Activated T-helper 2 cell treated with anti-CD3 and anti-CD28 coated beads, Interferon-gamma antibody, Interleukin-2, Interleukin-4, amounts not matched to agents 10 μg/mL and 5 μg/mL and 100 μg/mL, durations not matched to agents 14 hours and 24 hours and 36 hours (primary cell): ENCODE measurements at places on chromosomes 2 and 18.

GRCh38 chr2:47265751-47266231, 110.7 kb upstream of the STPG4 start:
- H3K4me3 ChIP-seq = no peak overlapping the region
- no peaks in the 10 kb centered on the region for H3K36me3 ChIP-seq
- H3K4me1 ChIP-seq = no peaks in the 10 kb centered on the region
- peaks cover 3% of the 10 kb centered on the region for H3K27me3 ChIP-seq
- DNase-seq = no peak

DNA sequence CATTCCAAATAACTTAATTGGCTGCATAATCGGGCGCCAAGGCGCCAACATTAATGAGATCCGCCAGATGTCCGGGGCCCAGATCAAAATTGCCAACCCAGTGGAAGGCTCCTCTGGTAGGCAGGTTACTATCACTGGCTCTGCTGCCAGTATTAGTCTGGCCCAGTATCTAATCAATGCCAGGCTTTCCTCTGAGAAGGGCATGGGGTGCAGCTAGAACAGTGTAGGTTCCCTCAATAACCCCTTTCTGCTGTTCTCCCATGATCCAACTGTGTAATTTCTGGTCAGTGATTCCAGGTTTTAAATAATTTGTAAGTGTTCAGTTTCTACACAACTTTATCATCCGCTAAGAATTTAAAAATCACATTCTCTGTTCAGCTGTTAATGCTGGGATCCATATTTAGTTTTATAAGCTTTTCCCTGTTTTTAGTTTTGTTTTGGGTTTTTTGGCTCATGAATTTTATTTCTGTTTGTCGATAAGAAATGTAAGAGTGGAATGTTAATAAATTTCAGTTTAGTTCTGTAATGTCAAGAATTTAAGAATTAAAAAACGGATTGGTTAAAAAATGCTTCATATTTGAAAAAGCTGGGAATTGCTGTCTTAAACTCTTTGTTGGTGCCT, 1.4 kb downstream of the PCBP1 start:
- H3K27me3 ChIP-seq = no peaks in the 10 kb centered on the region
- H3K27ac ChIP-seq = peak overlapping the region; percentile 97
- H3K4me1 ChIP-seq = peaks cover 46% of the 10 kb centered on the region
- peaks cover 51% of the 10 kb centered on the region for H3K36me3 ChIP-seq

GRCh38 chr2:109497463-109497862, 116.3 kb downstream of the SEPTIN10 start:
- no peaks in the 10 kb centered on the region for H3K36me3 ChIP-seq
- no peak for DNase-seq
- no peaks in the 10 kb centered on the region for H3K27me3 ChIP-seq
- H3K4me1 ChIP-seq = no peaks in the 10 kb centered on the region
- no peak overlapping the region for H3K27ac ChIP-seq

DNA sequence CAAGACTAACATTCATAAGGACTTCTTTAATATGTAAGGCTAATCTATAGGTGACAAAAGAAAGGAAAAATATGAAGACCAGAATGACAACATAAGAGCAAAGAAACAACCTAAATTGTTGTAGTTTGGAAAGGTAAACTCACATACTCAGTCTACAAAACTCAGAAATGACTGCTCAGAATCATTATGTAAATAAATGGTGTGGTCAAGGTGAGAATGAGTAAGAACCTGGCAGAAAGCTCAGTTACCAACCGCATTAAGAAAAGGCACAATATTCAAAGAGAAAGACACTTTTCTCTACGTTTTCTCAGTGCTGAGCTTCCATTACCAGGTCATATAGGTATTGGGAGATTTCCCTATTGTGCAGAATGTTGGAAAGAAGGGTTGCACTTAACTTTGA, 15.8 kb downstream of the ATF2 start:
- no peak overlapping the region for H3K4me3 ChIP-seq
- peaks cover 44% of the 10 kb centered on the region for H3K4me1 ChIP-seq
- no peak for DNase-seq
- H3K27me3 ChIP-seq = no peaks in the 10 kb centered on the region

GRCh38 chr2:59732871-59733566, 820.4 kb downstream of the BCL11A start:
- H3K27ac ChIP-seq = no peak overlapping the region
- H3K36me3 ChIP-seq = no peaks in the 10 kb centered on the region
- DNase-seq = no peak

- peak overlapping the region; percentile 96 for H3K27ac ChIP-seq
- H3K36me3 ChIP-seq = peaks cover 4% of the 10 kb centered on the region
- no peak for DNase-seq
- H3K4me1 ChIP-seq = peaks cover 29% of the 10 kb centered on the region
These were observed 651 bp upstream of the STAM2 start for GRCh38 chr2:152176113-152176714.

DNA sequence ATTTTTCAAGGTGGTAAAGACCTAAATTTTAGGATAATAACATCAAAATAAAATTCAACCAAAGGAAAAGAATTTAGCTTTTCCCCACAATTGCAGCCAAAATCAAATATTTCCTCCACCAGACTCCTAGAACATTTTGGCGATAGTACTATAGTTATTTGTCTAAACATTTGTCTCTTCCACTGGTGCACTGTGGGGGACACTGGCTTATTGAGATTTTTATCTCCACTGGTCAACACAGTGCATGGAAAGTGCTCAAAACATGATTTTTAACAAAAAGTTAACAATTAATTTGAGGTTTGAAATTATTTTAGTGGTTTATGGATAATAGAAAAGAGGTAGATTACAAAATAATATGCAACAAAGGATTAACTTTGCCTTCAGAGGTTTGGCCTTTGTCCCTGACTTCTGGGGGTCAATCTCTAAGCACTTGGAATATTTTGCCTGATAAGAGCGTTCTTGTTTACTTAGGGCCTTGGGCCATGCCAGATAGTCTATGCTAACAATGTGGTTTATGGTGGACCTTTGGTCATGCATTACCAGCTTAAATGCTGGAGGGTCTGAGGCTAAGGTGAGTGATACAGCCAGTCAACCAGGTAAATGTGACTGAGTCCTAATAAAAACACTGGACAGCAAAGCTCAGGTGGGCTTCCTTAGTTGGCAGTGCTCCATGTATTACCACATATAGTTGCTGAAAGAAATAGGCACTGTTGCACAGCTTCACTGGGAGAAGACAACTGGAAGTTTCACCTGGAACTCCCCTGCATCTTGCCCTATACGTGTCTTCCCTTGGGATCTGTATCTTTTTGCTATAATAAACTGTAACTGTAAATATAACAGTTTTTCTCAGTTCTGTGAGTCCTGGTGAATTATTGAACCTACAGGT, 67.2 kb upstream of the SATB2 start:
- no peaks in the 10 kb centered on the region for H3K4me1 ChIP-seq
- no peak for DNase-seq
- peaks cover 4% of the 10 kb centered on the region for H3K27me3 ChIP-seq

DNA sequence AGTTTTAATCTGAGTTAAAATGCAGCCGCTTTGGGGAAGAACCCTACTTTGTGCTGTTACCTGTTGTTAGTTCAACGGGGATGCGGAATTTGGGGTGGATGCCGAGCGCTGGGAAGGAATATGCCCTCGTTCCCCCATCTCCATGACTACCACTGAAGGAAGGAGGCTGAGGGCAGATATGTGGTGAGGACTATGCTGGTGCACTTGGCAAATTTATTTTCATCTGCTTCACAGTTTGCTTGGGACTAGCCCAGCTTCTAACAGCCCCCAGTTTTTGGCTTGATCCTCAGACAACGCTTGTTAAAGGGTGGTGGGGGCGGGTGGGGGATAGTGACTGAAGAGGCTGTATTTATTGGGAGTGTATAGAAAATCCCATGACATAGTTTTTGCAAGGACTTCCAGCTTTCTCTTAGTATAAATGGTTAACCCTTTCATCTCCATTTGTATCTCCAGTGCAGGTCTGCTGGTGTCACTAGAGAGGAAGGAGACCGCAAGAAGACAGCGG, 100.8 kb downstream of the COLEC12 start:
- no peak overlapping the region for H3K27ac ChIP-seq
- no peak for DNase-seq
- no peaks in the 10 kb centered on the region for H3K4me1 ChIP-seq
- H3K27me3 ChIP-seq = peaks cover 12% of the 10 kb centered on the region
- no peaks in the 10 kb centered on the region for H3K36me3 ChIP-seq
- no peak overlapping the region for H3K4me3 ChIP-seq

DNA sequence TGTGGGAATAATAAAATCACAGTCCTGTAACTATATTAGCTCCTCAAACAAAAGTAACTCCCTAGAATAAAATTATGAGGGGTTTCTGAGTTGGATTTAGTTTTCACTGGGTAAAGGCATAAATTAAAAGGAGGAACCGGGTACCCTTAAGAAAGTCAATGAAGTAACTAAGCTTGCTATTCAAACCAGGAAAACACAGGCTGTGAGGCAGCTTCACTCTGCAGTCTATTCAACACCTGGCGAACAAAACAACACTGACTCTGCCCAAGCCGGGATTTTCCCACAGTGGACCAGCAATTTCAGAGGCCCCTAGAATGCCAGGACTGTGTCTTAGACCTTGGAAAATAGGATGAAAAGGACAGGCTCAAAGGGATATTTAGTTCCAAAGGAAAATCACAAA, 24.6 kb upstream of the CREB1 start:
- no peak for DNase-seq
- peaks cover 9% of the 10 kb centered on the region for H3K36me3 ChIP-seq
- H3K4me3 ChIP-seq = no peak overlapping the region

DNA sequence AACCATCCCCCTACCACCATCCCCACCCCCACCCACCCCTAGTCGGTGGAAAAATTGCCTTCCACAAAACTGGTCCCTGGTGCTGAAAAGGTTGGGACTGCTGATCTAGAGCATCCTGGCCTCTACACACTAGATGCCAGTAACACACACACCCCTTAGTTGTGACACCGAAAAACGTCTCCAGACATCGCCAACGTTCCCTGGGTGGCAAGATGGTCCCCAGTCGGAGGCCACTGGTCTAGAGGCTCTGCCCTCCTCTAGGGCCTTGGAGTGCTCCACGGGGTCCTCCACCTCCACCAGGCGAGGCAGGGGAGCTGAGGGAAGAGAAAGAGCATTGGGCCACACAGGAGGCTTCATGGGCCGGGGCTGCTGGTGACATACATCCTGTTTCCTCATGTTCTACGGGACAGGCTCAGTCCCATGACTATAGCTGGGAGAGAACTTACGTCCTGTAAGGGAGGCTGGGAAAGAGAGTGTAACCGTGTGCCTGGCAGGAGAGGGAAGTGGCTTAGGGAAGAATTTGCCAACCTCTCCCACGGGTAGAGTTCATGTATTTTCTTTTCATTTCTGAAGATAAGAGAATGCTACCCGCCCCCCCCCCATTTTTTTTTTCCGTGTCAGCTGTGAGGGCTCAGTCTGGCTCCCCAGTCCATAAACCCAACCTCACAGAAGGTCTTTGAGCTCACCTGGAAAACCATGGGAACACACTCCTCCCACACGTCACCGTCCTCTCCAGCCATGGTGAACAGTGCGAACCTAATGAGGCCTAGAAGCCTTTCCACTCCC, 132.7 kb upstream of the MYCN start:
- H3K27ac ChIP-seq = no peak overlapping the region
- DNase-seq = no peak
- H3K4me3 ChIP-seq = no peak overlapping the region
- H3K4me1 ChIP-seq = no peaks in the 10 kb centered on the region
- no peaks in the 10 kb centered on the region for H3K27me3 ChIP-seq

DNA sequence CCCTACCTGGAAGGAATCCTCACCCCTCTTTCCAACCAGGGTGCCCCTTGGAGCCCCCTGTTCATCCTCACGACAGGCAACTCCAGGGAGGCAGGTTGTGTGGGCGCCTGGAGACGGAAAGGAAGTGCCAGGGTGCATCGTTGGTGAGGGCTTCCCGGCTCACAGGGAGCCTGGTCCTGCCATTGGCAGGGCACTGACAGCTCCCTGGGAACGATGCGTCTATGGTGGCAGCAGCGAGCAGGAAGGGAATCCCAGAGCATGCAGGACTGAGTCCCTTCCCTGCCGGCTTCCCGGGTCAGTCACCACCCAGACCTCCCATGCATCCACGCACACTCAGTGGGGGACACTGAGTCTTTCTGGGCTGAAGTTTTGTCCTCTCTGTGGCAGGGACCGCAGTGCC, 117.6 kb downstream of the INHBB start:
- no peak for DNase-seq
- H3K27me3 ChIP-seq = no peaks in the 10 kb centered on the region
- H3K4me3 ChIP-seq = no peak overlapping the region
- no peak overlapping the region for H3K27ac ChIP-seq

DNA sequence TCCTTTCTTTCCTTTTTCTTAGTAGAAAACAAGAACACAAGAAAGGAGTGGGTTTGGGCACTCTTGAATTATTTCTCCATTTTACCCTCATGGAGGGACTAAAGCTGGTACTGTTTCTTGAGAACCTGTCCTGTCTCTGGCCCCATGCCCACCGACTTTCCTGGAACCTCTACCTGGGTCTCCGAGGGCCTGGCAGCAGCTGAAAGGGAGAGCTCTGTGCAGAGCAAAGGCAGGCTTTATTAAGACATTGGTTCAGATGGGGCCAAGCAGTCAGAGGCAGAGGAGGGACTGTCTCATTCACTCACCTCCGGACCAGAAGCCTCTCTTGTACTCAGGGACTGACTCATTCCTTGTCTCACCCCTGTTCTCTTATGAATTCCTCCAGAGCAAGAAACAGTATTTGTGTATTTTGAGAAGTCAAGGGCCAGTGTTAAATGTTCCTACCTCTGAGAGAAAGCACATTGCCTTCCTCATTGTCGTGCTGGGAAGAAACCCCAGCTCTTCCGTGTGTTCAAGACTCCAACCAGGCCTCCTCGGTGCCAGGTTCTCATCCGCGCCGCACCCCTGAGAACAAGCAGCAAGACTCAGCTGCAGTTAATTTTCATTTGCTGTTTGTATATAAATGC, 201.9 kb upstream of the NT5C1B start:
- H3K27me3 ChIP-seq = no peaks in the 10 kb centered on the region
- no peaks in the 10 kb centered on the region for H3K36me3 ChIP-seq
- no peak for DNase-seq
- H3K4me1 ChIP-seq = no peaks in the 10 kb centered on the region

GRCh38 chr2:41068740-41069139, 616.9 kb upstream of the SLC8A1 start:
- no peak overlapping the region for H3K4me3 ChIP-seq
- H3K36me3 ChIP-seq = no peaks in the 10 kb centered on the region
- no peak for DNase-seq
- H3K27ac ChIP-seq = no peak overlapping the region

- DNase-seq = no peak
- H3K36me3 ChIP-seq = no peaks in the 10 kb centered on the region
- no peak overlapping the region for H3K4me3 ChIP-seq
- peaks cover 6% of the 10 kb centered on the region for H3K27me3 ChIP-seq
- no peaks in the 10 kb centered on the region for H3K4me1 ChIP-seq
These were observed 52.6 kb upstream of the CPO start for GRCh38 chr2:206886696-206887095.
